ENCODE measurements at places on chromosomes 2 and 18. TPM values are rescaled to one million over a fixed set of nuclear protein-coding genes. Genes with fewer than 3 reads are reported as not detected.
A peak's percentile ranks its signal among the peaks of the same experiment; 100 is the strongest.

- peak; percentile 1 for DNase-seq
Measured at GRCh38 chr18:73520229-73520628, 627.4 kb downstream of the FBXO15 start.

- peak; percentile 34 for DNase-seq
Measured at GRCh38 chr2:160747501-160748170, 254.0 kb upstream of the RBMS1 start.

AQP4 gene
- total RNA-seq = not detected

FECH gene
- total RNA-seq = 32.2 TPM
